Neural progenitor cell (in vitro differentiated cells): ENCODE measurements at places on chromosomes 2 and 18. TPM values are rescaled to one million over a fixed set of nuclear protein-coding genes. Genes with fewer than 3 reads are reported as not detected.
A peak's percentile ranks its signal among the peaks of the same experiment; 100 is the strongest.

DNA sequence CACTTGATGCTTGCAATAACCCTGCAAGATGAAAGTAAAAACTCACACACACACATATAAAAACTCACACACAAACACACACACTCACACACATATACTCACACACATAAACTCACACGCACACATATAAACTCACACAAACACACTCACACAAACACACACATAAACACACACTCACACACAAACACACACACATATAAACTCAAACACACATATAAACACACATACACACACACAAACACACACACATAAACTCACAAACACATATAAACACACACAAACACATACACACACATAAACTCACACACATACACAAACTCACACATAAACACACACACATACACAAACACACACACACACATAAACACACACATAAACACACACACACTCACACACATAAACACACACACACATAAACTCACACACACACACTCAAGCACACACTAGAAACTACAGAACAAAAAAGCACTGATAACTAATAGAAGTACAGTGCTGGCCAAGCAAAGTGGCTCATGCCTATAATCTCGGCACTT, 117.7 kb upstream of the TEKT4 start:
- DNase-seq: no peak

GRCh38 chr2:156017341-156017885, 315.1 kb downstream of the NR4A2 start:
- DNase-seq: no peak

DNA sequence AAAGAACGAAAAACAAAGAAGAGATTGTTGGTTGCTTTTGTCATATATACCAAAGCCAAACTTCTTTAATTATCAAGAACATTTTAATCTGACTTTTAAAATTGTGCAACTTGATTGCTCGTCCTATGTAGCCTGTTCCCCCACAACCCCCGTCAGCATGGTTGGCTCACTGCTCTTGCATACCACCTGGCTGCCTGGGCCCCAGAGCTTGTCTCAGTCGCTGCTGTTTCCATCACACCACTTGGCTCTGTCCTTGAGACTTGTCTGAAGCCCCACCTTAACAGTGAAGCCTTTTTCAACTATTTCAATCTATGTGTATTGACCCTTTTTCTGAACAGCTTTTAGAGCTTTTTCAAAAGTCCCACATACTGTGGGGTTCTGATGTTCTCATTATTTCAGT, 270.8 kb downstream of the ZNF407 start:
- no peak for DNase-seq

DNA sequence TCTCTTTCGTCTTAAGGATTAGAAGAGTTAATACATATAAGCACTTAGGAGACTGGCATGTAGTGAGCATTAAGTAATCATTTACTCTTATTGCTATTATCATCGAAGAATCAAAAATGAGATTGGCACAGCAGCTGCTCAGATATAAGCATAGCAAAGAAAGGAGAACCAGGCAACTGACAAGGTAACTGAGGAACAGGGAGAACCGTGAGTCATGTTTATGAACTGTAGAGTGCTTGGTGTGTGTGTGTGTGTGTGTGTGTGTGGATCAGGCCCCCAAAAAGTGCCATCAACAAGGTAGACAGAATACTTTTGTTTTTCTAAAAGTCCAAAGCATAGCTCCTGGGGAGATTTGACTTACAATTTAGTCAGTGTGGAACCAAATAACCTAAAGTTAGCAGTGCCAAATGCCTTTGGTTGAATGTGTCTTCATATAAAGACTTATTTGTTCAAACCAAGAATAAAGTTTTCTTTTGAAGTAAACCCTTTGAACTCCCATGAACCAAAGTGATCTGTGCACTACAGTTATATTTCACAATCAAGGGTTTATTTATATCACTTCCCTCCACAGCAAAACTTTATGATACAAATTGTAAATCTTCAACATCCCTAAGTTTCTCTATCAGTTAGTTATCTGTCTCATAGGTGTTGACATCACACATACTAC, 660.6 kb downstream of the NYAP2 start:
- DNase-seq: no peak

GRCh38 chr18:29164993-29165599, 988.2 kb upstream of the CDH2 start:
- peak; percentile 37 for DNase-seq

- DNase-seq: no peak
Measured at GRCh38 chr2:126467367-126468054, 188.4 kb upstream of the GYPC start.

GPR39 gene
- total RNA-seq: 0.28 and 1.4 TPM in 2 replicates

GRCh38 chr18:35580701-35581539, 620 bp upstream of the GALNT1 start:
- peak; percentile 88 for DNase-seq

GRCh38 chr2:5562426-5562825, 129.8 kb upstream of the SOX11 start:
- DNase-seq: no peak

- DNase-seq: no peak
Measured at GRCh38 chr2:99660616-99661406, 171.0 kb upstream of the REV1 start.

DNA sequence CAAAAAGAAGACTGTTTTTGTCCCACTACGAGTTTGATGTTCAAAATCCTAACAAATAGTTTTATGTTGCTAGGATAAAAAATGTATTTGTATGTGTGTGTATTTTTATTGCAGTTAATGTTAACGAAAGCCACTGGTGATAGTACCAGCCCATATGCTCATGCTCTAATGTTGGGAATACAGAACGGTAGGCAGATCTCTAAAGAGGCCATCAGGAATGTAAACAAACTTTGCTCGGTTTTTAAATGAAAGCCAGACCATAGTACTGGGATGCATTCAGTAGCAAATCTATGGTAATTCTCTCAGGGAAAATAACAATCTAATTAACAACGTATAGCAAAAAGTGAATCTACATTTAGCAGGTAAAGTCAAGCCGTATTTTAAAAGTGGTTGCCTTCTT, 208.1 kb downstream of the NEDD4L start:
- DNase-seq: no peak

DNA sequence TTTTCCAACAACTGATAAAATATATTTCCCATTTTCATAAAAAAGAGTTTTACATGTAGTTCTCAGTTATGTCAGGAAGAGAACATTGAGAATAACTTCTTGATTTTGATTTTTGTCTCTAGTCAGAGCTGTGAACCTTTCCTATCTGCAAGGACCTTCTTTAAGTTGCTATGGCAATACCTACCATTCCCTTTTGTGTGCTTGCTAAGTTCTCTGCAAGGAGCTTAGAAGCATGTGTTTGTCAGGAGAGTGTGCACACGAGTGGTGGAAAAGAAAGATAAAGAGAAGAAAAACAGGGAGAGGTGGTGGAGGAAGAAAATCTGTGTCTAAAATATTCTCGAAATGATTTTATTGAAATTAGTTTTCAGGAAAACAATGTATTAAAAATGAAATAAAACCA, 140.3 kb upstream of the SLC8A1 start:
- peak; percentile 57 for DNase-seq

DNA sequence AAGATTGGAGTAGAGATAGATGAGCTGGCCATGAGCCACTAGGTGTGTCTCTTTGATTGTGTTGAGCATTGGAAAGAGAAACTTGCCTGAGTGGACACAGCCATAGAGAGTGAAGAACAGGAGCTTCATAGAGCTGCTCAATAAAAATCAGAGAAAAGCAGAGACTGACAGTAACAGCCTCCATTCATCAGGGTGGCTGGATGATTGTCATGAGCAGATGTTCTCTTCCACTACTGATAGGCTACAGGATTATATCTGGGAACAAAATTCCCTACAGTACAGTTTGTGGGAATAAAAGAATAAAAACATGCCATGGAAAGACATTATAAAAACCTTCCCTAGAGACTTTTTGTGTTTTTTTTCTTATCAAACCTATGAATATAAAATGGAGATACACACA, 404.8 kb upstream of the ACVR2A start:
- no peak for DNase-seq

DNA sequence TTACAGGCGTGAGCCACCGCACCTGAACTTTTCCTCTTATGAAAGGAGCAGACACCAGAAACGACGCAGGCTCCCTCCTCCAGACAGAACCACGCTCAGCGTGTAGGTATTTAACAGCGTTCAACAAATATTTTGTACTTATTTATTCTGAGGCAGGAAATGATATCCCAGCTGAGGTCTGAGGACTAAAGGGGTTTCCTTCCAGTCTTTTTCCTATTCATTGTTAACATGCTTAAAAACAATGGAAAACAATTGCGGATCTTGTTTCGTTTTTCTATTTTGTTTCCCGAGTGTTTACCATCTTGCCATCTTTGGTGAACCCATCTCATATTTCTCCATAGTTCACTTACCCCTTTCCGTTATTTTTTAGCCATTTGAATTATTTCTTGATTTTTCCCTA, 43.7 kb upstream of the FOSL2 start:
- no peak for DNase-seq
